ENCODE measurements at places on chromosomes 6 and 20.
A peak's percentile ranks its signal among the peaks of the same experiment; 100 is the strongest.

DNA sequence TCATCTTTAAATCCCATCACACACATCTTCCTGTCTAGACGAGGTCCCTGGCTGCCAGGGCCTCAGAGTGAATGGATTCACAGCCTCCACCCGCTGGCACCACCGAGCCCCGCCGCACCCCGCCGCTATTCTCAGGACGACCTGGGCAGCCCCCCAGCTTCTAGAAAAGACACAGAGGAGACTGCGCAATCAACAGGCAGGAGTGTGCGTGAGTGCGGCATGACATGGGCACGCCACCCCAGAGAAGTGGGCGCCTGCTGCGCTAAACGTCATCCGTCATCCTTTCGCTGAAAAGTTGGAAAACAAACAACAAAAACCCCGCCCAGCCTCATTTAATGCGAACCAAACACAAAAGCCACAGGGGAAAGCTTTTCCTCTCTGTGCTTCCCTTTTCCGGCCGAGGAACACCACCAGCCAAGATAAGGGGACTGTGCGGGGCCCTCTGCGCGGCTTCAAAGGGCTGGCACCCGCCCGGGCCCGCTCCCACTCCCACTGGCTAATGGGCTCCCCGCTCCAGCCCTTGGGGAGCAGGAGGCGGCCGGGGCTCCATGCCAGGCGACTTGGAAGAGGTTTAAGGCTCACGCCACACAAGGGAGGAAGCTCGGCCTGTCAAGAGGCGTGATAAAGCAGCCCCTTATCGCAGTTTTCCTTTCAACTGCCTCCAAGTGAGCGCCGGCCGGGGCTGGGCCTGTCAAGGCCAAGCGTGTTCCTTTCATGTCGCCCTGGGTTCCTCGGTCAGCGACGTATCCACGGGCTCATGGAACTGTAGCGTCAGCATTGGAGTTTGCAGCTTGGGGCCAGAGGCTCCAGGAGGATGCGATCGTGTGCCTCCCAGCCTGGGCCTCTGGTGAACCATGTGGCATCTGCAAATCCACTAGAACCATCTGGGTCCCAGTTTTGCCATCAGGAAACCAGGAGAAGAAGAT lies 50.1 kb downstream of the NFATC2 start:
- peak; percentile 82 for DNase-seq

- no peak for DNase-seq
Measured at GRCh38 chr6:15166121-15166520, 79.7 kb upstream of the JARID2 start.

DNA sequence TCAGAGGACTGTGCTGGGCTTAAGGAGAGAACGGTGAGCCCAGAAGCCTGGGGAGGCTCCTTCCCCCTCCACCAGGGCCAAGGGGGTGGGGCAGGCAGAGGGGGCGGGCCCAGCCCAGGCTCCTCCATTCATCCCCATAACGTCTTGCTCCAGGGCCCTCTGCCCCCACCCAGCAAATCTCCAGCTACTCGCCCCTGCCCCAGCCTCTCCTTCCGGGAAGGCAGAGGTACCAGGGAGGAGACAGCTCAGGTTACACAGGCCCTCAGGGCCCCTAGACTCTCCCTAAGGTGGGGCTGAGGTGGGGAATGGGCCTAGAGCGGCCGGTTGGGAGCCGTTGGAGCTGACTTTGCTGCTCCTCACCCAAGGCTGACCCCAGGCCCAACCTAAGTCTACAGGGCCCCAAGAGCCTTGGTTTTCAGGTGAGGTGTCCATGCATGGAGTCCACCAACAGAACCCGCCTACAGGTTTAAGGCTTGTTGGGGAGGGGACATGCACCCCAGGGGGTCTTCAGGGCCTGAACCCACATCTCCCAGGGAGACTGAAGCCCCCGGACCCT lies 1.2 kb downstream of the LAMA5 start:
- DNase-seq: no peak

- DNase-seq: peak; percentile 73
Measured at GRCh38 chr20:32737371-32738223, 5.7 kb downstream of the COMMD7 start.

DNA sequence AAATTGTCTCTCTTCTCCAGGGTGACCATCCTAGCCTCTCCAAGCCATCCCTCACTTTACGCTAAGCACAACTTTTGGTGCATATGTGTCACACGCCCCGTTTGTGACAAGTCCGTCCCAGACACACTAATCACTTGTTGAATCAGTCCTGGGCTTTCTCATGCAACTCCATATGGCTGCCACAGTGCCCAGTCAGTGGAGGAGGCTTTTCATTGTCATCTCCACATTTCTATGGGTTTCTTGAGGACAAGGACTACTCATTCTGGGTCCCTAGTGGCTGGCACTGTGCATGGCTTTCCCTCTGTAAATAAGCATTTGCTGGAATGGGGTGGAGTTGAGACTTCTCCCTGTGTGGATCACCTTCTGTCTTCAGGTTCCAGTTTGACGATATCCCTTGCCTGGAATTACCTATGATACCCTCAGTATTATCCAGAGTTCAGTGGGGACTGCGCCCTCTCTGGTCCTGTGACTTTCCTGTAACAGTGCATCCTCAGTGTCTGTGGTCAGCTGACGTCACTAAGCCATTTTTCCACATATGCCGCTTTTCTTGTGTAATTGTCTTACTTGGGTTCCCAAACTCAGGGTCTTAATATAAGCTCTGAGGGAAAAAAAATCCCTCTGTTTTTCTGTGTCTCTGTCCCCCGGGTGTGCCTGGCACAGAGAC lies 59.8 kb upstream of the MYL9 start:
- DNase-seq: no peak

DNA sequence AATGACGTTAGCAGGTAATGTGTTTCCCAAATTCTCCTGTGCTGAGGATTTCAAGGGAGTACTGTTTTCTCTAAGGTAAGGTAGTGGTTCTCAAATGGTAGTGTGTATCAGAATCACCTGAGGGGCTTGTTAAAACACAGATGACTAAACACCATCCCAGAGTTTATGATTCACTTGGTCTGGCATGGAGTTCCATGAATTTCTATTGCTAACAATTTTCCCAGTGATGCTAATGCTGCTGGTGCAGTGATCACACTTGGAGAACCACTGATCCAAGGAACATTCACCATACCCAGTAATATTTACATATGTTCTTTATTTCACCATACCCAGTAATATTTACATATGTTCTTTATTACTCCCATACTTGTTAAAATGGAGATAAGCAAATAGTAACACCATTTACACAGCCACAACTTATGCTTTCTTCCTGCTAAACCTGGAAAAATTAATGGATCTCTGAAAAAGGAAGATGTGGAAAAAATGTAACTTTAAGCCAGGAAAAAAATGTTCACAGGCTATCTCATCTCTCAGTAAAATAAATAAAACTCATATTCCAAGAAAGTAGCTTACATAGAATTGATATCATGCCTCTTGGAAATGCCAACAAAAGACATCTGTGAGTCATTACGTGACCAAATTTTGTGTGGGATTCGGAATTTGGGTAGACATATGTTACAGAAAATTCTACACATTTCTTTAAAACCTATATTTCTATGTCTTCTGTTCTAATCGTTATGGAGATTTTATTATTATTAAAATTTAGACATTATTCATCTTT lies 129.5 kb downstream of the MMUT start:
- no peak for DNase-seq

DNA sequence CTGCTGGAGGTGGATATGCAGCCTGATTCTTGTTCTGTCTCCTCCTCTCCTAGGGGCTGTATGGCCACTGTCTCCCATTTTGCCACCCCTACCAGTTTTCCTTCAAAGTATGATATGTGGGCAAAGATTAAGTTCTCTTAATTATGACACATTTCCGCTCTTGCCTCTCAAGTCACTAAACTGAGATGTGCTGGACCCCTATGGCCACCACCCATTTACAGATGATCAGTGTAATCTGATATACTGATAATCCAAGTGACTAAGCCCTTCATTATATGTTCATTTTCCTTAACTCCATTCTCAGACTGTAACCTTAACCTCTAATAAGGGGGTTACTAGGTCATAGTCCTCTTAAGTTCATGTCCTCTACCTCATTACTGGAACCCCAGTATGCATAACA lies 711 bp upstream of the C20orf141 start:
- DNase-seq: no peak

GRCh38 chr6:121925534-121926255 lies 473.8 kb upstream of the HSF2 start:
- DNase-seq: no peak

- no peak for DNase-seq
Measured at GRCh38 chr6:10684618-10685017, 9.8 kb downstream of the C6orf52 start.

DNA sequence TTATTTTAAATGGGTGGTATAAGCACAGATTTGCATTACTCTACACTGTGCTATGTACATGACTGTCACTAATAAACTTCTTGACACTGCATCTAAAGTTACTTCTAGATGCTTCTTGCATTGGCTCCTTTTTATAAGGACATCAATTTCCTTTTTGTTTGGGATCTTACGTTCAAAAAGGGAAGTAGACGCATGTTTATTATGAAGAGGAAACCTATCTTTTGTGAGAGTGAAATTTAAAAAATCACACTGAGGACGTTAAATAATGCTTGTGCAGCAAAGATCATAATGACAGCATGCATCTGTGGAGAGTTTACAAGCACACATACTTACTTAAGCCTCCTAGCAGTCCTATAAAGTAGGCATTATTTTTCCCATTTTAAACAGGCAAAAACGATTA lies 479.5 kb downstream of the CD83 start:
- DNase-seq: peak; percentile 27

- DNase-seq: peak; percentile 41
Measured at GRCh38 chr6:6788394-6789032, 200.0 kb downstream of the LY86 start.

- no peak for DNase-seq
Measured at GRCh38 chr6:136550045-136550329, 235 bp downstream of the MAP7 start.

GRCh38 chr20:49132995-49133478 lies 55.1 kb downstream of the STAU1 start:
- DNase-seq: peak; percentile 73

DNA sequence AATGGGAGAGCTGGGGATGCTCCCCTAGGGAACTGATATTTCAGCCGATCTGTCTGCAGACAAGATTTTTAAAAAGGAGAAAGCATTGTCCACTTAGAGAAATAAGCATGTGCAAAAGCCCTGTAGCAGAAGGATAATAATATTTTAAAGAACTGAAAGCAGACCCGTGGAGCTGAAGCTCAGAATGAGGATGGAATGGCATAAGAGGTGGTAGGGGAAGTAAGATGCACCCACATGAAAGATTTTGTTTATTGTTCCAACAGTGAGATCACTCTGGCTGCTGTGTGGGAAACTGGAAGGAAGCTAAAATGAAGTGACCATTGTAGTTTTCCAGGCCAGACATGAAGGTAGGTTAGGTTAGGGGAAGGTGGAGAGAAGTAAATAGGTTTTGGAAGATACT lies 266.4 kb upstream of the PRDM1 start:
- DNase-seq: no peak

DNA sequence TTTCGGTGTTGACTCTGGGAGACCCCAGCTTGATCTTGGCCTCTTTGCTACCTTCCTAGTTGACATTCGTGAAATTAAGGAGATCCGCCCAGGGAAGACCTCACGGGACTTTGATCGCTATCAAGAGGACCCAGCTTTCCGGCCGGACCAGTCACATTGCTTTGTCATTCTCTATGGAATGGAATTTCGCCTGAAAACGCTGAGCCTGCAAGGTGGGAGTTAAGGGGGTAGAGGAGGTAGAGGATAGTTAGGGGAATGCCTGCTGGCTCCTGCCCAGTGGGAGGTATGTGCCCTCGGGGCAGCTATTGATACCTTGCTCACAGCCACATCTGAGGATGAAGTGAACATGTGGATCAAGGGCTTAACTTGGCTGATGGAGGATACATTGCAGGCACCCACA lies 22.2 kb downstream of the PLCG1 start:
- DNase-seq: no peak

DNA sequence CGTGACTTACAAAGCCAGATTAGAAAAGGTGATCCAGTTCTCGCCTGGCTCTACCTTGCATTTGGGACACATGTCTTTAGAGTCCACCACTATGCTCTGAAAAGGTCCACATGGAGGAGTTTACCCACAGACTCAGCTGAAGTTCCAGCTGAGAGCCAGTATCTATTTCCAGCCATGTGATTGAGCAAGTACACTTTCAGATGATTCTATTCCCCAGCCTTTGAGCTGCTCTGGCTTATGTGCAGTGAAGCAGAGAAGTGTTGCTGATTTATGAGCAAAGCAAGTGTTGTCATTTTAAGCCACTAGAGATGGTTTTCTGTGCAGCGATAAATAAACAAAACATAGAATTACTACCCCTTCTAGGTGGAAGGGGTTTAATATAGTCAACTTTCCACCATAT lies 520.8 kb upstream of the RNF217 start:
- no peak for DNase-seq

DNA sequence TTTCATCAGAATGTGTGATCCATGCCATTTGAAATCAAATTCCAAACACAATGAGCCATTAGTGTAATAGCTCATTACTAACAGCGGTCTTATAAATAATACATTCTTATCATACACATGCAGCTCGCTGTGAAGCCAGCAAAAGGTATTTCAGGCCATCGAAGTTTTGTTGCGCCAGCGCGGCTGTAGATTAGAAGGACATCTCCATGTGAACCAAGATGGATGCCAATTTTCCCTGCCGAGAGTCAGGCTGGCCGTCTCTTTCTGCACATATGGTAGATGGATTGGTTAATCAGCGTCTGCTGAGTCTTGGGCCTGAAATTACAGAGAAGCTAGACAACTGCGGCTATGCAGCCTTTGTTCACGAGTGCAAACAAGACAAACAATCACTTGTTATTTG lies 44.1 kb downstream of the CFAP61 start:
- no peak for DNase-seq

- no peak for DNase-seq
Measured at GRCh38 chr6:83767033-83767432, 58.1 kb upstream of the SNAP91 start.

GRCh38 chr6:12717356-12717755 lies 789 bp downstream of the PHACTR1 start:
- no peak for DNase-seq
